ENCODE measurements at places on chromosomes 11 and 22.

DNA sequence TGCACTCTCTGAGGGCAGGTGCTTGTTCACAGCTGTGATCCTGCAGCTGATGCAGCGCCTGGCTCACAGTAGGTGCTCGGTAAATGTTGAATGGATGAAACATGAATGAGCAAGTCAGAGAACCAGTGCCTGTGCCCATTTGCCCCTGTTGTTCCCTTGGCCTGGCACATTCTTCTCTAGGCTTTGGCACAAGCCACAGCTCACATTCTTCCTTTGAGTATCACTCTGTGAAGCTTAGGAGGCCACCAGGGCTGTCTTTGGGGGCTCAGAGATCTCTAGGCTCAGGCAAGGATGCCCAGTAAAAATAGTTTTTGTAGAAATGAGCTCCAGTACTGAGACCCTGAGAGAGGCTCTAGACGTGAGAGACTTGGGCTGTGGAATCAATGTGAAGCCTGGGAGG is 144.6 kb upstream of the NAV2 start:
- no peak for DNase-seq

DNA sequence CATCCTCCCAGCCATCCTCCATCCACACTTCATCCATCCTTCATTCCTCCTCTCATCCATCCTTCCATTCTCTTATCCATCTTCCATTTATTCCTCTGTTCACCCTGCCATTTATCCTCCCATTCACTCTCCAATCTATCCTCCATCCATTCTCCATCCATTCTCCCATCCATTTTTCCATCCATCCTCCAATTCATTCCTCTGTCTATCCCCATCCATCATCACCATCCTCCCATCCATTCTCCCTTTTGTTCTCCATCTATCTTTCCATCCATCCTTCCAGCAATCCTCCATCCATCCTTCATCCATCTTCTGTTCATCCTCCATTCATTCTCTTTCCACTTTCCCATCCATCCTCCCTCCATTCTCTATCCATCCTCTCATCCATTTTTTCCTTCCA is 28.7 kb downstream of the IGLL1 start:
- no peak for DNase-seq

DNA sequence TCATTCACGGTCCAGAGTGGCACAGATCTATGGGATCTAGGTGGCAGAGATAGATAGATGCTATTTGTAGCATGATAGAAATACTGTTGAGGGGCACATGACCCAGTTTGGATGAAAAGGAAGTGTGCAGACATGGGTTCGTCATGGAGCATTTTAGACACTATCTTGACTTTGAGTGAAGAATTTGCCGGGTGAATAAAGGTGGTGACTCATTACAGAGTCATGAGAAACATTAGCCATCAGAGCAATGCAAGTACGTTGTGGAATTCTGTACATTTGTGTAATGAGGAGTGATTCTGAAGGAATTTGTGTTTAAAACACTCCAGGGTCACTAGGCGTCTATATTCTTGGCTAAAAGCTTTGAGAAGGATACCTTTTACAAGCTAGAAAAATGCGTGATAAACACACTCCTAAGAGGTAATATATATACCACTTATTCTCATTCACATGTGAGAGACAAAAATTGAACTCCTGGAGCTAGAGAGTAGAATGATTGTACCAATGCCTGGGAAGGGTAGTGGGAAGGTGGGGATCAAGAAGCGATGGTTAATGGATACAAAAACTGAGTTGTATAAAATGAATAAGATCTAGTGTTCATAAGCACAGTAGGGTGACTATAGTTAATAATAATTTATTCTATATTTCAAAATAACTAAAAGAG is 593.7 kb upstream of the LUZP2 start:
- DNase-seq, result peak; percentile 84

- no peak for DNase-seq
Observed at GRCh38 chr11:69157156-69157821, 1.6 kb downstream of the SMIM38 start.

- no peak for DNase-seq
Observed at GRCh38 chr11:59755701-59756557, 753 bp downstream of the STX3 start.

DNA sequence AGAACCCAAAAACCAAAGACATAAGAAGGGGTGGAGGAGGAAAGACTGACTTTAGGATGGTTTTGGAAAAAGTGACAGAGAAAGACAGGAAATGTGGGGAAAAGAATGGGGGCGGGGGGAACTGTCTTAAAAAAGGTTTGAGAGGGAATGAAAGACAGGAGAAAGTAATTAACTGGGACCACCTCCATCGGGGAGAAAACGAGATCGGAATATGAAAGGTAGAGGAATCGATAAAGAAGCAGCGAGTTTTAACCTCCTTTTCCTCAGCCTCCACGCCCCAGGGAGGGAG is 524 bp downstream of the MTMR2 start:
- DNase-seq, result no peak

- DNase-seq, result no peak
Observed at GRCh38 chr11:1059759-1060158, 14.9 kb upstream of the MUC2 start.

DNA sequence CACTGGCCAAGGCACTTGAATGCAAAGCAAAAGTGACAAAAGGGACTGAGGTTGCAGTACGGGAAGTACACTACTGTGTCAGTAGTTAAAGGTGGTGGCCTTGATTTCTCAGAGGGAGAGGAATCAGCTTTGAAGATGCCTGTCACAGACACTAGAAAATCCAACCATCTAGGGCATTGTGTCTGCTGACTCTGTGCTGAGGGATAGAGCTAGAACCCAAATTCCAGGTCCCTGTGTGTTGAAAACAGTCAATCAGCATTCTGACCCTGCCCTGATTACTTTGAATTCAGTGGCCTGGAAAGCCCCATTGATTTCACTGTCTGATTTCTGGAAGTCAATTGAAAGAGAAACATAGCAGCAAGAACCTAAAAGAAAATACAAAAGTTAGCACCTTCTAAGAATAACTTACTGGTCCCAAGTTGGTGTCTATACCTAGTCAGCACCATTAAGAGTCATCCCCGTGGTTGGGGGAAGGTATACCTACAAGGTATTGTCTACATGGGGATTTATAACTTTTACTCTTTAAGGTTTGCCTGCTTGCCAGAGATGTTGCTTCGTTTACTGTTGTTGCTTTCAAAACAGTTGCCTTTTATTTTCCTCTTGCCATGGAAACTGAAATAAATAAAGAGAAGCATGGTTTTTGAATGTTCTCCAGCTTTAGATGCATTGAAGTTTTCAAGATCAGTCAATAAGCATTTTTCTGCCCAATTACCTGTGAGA is 97.3 kb downstream of the PDHX start:
- DNase-seq, result no peak

DNA sequence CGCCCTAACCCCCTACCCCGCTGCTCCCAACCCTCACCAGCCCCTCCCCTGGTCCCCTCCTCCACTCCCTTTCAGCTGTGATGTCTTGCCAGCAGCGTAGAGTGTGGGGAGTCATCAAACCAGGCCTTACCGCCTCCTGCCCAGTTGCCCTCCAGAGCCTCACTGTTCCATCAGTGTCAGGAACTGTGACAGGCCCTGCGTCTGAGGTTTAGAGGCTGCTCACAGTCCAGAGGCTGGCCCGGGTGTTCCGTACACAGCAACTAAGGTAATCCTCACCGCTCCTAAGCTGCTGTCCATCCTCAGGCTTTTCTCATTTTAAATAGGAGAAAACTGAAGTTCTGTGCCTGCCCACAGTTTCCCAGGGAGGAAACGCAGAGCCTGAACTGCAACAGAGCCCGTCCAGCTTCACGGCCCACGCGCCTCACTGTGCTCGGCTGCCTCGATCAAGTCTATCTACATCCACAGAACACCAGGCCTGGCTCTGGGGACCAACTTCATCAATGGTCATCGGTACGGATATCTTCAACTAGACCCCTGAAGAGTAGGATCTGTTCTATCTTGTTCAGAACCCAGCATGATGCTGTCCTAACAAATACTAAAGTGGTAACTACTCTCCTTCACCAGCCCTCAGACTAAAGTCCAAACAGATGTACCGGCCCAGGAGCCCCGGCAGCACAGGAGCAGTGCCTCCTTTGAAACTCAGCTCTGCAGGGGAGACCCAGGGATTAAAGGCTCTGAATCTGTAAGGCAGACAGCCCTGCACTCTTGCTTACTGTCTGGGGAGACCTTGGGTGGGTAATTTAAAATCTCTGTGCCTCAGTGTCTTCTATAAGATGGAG is 10.3 kb downstream of the VPS37C start:
- no peak for DNase-seq

Data from AG04449 (cell line).